ENCODE measurements at places on chromosomes 2 and 18.

GRCh38 chr2:200467806-200468681 is 41.8 kb downstream of the KCTD18 start:
- DNase-seq: no peak

- peak; percentile 80 for DNase-seq
Measured at GRCh38 chr2:111897924-111898702, at the start of gene MERTK. TSS of gene MERTK (plus strand) at chr2:111898607. CDS start at chr2:111898736, 129 bp downstream.

DNA sequence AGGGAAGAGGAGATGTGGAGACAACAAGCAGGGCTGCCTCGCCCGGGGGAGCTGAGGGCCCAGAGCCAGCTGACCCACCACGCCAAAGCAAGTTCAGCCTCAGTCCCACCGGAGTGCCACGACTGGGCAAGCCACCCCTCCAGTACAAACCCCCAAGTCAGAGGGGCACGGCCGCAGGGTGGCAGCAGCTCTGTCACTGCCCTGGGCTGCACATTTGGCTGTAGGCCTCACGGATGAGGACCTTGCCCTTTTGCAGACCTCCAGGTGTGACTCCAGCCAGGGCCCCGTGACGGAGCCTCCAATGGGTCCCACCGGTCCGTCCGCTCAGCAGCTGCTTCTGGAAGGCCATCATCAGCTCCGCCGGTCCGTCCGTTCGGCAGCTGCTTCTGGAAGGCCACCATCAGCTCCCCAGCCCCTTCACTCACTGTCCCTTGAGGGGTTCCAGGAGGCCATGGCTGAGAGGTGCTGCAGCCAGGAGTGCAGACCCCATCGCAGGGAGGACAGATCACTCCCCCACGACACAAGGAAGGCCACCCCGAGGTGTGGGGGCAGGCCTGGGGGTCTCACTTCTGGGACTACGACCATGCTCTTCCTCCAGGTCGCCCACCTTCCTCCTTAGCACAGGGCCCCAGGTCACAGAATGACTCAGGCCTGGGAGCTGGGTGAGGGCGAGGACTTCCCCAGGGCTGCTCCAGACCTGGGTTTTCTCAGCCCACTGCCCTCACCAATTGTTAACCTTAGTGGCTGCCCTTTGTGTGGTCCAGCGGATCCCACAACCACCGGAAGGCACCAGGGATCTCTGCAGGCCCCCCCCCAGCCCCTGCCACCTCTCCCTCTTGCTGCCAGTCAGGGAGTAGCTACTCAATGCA is 24.6 kb upstream of the STK25 start:
- DNase-seq: no peak

DNA sequence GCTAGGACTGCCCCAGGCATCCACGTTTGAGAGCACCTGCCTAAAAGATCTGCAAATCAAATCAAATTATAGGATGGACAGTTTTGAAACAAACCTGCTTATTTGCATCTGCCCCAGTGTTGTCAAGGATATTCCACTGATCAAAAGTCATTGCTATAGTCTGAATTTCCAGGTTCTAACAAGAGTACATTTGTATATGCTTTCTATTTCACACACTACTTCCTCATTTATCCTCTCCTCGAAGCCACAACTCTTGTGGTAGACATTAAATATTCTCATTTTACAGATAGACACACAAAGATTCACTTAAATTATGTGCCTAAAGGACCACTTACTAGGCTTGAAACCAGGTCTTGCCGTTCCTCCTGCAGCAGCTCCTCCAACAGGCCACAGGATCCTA is 11.9 kb upstream of the TET3 start:
- DNase-seq: no peak

DNA sequence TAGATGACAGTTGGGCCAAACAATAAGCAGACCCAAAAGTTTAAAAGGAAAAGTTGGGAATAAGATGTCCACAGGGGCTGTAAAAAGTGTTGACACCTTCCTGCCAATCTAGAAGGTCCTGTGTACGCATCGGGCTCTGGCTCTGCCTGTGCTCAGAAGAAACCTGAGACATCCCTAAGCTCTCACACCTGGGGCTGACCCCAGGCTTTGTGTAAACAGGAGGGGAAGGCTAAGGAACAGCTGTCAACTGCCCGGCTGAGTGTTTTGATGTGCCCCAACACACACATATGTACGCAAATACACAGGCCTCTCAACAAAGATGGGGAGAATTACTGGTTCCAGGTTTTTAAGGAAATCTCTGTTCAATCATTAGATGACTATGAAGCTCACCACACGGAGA is 59.5 kb downstream of the TMEM131 start:
- no peak for DNase-seq

DNA sequence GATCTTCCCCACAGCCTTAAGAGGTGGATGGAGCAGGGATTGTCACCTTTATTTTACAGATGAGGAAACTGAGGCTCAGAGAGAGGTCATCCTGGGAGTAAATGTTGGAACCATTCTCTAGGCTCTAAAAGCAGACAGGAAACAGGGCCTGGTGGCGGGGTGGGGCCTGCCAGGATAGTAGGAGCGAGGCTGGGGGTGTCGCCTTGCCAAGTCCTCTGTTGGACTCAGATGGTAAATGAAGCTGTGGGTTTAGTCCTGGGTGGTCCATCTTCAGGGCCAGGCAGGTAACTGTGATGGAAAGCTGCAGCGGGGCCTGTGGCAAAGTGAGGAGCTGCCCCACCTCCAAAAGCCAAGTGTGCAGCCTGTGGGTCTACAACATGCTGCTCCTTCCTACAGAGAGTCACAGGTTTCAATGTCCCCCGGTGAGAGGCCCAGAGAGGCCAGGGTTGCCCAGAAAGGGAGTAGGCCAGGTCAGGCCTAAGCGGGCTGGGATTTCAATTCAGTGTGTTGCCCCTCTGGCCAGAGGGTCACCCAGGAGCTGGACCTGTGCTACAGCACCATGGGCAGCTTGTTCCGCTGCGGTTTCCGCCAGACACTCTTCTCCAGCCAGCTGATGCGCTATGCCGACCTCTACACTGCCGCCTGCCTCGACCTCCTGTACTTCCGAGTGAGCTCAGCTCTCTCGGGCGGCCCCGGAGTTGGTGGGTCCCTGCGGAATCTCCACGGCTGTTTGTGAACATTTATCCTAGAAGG is 6.6 kb downstream of the NT5DC4 start:
- no peak for DNase-seq

GRCh38 chr2:32403782-32404181 is 47.0 kb downstream of the BIRC6 start:
- no peak for DNase-seq

- DNase-seq: no peak
Measured at GRCh38 chr2:152499331-152499816, 164.4 kb downstream of the FMNL2 start.

GRCh38 chr2:61125123-61125710 is 36.8 kb upstream of the C2orf74 start:
- DNase-seq: no peak

- no peak for DNase-seq
Measured at GRCh38 chr2:105136394-105136793, 98.5 kb downstream of the MRPS9 start.

DNA sequence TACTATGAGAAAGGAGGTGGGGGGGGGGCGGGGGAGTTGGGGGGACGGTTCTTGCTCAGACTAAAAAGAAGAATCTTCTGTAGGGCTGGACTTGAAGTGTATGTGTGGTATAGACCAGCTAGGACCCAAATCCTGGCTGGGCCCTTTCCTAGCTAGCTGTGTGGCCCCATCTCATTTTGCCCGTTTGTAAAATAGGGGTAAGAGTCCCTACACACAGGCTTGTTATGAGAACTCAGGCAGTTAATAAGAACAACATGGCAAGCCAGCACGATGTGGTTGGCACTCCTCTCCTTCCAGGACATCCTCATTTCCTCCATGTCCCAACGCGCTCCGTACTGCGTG is 1.1 kb downstream of the EVA1A start:
- DNase-seq: no peak

- no peak for DNase-seq
Measured at GRCh38 chr18:9655232-9655767, 40.9 kb upstream of the PPP4R1 start.

GRCh38 chr2:172734711-172735581 is 699 bp upstream of the RAPGEF4 start:
- DNase-seq: no peak

- no peak for DNase-seq
Measured at GRCh38 chr2:458425-458815, 170.5 kb upstream of the ALKAL2 start.

DNA sequence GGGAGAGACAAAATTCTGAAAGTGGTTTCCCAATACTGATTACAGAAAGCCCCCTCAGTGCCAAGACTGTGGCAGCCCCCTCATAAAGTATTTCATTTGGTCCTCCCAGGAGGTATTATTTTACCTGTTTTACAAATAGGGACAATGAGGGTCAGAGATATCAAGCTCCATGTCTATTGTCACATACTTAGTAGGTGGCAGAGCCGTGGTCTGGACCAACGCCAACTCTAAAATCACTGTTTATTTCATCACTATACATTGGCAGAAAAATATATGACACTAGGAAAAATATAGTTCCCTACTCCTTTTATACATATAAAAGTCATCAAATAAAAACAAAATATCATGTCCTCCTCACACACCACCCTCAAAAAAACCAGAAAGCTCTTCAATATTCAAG is 68.6 kb downstream of the DHRS9 start:
- no peak for DNase-seq

DNA sequence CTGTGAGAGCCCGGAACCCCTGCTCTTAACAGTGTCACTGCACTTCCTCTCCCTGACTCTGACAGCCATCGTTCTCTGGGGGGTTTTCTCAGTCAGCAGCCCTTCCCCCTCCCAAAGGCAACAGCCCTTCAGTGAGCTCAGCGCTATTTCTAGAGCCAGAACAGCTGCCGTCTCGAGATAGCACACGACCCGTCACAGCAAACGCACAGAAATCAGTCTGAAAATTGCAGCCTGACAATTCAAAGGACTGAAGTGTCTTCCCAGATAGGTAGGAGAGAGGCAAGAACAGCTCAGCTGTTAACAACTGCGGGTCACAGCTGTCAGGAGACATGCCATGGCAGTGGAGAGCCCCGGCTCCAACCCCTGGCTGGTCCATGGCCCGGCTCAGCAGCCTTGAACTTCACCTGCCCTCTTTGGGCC is 45.4 kb downstream of the ST8SIA5 start:
- no peak for DNase-seq

GRCh38 chr2:228329282-228329681 is 147.8 kb upstream of the SPHKAP start:
- DNase-seq: no peak

DNA sequence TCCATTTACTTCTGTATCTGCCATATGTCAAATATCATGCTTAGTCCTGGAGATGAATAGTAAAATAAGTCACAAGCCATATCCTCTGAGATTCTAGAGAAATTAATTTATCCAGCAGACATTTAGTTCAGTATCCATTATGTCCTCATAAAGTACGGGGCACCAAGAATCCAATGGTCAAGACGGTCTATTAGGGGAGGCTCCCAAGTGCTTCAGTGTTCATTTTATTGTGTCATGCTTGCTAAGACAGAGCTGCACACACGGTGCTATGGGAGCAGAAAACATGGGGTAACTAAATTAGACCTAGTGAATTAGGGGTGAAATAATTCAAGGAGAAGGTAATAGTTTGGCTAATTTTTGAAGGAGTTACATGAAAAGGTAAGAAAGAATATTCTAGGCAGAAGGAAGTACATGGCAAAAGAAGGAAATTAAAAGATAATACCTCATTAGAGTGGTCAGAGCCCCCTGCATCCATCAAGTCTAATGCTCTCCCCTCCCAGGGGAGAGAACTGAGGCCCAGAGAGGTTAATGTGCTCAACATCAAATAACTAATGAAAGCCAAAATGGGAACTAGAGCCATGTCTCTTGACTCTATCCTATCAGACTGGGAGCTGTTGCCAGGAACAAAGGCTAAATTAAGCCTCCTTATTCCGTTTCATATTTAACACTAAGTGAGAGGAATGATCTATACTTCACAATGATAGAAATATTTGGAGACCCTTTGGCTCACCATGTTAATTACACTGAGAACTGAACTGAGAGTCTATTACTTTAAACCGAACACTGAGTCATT is 358.7 kb downstream of the LRRTM1 start:
- DNase-seq: no peak

- no peak for DNase-seq
Measured at GRCh38 chr2:188784269-188784762, 189.9 kb upstream of the COL3A1 start.

- DNase-seq: no peak
Measured at GRCh38 chr2:224716921-224717320, 756 bp upstream of the CCDC195 start.

GRCh38 chr2:72917138-72917876 is at the start of gene EMX1:
TSS of gene EMX1 (plus strand) at chr2:72917519. CDS start at chr2:72917853, 334 bp downstream.
- DNase-seq: no peak

- DNase-seq: no peak
Measured at GRCh38 chr2:188786368-188786841, 187.8 kb upstream of the COL3A1 start.

DNA sequence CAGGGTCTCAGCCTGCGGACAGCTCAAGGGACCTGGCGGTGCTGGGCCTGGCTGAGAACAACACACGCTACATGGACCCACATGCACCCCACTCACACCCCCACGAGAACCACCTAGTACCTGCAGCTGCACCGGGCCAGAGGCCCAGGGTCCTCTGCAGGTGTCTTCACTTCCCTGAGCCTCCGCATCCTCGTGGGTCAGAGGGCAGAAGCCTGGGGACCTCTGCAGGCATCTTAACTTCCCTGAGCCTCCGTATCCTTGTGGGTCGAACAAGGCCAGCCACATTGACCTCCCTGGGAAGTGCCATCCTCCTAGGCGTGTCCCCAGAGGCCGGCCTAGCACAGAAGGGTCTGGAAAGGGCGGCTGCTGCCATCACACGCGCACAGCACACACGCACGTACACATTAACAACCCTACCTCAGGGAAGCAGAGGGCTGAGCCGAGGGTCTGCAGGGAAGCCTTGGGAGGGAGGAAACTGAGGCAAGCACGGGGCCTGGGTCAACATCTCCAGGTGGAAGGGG is 62.5 kb upstream of the HPCAL1 start:
- no peak for DNase-seq

DNA sequence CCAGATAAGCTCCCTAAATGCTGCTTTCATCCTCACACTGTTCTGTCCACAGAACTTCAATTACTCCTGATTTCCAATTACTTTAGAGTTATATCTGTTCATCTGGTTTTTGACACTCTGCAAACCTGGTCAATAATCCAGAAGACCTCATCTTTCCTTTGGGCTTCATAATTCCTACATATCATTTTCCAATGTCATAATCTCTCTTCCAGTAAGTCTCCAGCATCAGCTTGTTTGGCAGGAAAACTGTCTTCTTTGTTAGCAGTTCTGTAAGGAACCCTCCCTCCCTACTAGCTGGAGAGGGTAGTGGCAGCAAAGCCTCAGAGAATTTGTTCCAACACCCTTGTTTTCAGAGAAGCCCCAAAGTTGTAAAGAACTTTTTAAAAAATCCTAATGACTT is 11.9 kb upstream of the SLC14A1 start:
- no peak for DNase-seq

DNA sequence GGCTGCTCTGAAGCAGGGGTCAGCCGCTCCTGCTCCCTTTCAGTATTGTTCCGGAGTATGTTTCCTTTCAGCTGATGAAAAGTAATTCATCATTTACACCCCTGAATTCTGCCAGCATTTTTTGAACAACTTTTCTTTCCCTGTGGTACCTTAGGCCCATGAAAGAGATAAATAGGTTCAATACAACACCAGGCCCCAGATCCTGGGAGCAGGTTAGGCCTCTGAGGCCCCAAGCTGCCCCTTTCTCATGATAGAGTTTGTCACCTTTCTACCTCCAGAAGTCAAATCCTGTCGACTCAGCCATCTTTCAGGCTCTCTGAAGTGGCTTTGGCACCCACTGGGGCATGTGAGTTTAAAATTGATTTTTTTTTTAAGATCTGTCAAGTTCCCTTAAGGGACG is 1415.1 kb upstream of the ZEB2 start:
- DNase-seq: no peak

GRCh38 chr2:13093416-13093991 is 376.8 kb downstream of the TRIB2 start:
- DNase-seq: no peak

GRCh38 chr18:78150590-78150989 is 829.0 kb upstream of the SALL3 start:
- no peak for DNase-seq
